Sciatic nerve (tissue), 2 donors: ENCODE measurements at places on chromosomes 5 and 9. TPM values are rescaled to one million over a fixed set of nuclear protein-coding genes. Genes with fewer than 3 reads are reported as not detected.

DNA sequence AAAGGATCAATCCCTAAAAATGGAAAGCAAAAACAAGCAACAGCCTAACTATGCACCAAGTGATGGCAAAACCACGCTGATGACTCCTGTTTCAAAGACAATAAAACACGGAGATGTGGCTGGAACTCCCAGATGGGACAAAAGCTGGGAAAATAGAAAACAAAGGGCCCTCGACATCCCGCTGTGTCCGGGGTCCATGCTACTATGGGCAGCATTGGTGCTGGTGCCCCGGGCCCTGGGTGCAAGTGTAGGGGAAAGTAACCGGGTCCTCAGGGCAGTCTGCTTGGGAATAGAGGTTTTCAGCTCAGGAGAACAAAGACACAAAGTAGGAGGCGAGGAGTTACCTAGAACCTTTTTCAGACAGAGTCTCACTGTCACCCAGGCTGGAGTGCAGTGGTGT lies 46.1 kb downstream of the MRPL36 start:
- no peak for DNase-seq

DNA sequence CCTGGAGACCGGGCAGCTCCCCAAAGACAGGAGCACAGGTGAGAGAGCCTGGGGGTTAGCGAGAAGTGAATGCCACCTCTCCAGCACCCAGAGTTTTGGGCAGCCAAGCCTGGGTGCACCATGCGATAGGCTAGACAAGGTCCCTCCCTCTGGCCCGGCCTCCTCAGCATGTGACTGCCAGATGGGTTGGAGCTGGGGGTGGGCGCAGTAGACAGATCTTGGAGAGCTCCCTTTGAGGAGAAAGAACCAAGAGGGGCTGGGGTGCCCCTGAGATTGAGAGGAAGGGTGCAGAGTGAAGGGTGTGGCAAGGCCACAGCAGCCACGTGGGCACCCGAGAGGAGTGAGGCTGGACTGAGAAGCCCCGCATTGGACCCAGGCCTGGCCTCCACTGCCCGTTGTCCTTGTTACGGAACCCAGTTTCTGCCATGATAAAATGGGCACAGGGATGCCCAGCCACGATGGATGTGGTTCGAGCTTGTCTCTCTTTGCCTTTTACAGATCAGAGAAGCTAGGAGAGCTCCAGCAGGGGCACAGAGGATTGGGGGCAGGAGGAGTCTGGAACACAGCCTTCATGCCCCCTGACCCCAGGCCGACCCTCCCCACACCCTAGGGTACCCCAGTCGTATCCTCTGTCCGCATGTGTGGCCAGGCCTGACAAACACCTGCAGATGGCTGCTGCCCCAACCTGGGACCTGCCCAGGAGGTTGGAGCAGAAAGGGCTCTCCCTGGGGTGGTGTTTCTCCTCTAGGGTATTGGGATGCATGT lies 1.4 kb downstream of the TMEM141 start:
- no peak for DNase-seq

DNA sequence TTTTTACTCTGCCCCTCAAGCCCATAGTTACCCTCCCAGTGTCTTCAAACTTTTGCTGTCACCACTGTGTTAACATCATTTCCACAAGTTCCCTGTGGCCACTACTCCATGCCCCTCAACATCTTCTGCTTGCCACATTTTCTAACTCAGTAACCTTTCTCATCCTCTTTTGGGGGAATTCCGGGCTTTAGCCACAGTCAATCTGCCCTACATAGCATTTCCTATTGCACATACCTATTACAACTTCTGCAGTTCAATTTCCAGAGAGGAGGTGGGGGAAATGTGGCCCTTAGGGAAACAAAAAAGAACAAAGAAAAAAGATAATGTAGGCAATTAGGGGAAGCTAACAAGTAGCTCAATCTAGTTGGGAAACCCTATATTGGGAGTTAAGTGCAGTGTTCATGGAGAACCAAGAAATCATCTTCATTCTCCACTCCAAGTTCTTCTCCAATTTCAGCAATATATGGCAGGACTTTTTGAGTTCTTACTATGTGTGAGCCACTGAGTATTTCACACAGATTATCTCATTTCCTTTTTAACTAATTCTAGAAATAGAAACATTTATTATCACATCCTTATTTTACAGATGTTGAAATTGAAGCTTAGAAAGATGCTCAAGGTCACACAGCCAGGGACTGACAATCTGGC lies 40.2 kb upstream of the LPAR1 start:
- DNase-seq: no peak

- no peak for DNase-seq
Observed at GRCh38 chr5:83924891-83925290, 204.2 kb upstream of the HAPLN1 start.

DNA sequence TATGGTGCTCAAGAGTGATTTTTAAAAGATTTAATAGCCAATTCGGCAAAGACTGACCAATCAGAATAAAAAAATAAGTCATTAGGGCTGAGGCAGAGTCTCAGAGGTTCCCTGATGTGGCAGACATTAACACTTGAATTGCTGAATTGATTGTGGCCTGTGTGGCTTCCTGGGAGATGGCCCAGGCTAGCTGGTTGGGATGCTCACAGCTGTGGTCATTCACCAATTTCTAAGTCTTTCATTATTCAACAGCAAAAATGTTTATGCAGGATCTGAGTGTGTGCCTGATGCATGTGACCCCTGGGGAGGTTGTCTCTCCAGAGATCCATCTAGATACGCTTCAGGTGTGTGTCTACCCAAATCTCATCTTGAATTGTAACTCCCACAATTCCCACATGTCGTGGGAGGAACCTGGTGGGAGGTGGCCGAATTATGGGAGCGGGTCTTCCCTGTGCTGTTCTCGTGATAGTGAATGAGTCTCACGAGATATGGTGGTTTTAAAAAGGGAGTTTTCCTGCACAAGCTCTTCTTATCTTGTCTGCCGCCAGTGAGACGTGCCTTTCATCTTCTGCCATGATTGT lies 632.6 kb upstream of the SEMA6A start:
- DNase-seq: no peak

DNA sequence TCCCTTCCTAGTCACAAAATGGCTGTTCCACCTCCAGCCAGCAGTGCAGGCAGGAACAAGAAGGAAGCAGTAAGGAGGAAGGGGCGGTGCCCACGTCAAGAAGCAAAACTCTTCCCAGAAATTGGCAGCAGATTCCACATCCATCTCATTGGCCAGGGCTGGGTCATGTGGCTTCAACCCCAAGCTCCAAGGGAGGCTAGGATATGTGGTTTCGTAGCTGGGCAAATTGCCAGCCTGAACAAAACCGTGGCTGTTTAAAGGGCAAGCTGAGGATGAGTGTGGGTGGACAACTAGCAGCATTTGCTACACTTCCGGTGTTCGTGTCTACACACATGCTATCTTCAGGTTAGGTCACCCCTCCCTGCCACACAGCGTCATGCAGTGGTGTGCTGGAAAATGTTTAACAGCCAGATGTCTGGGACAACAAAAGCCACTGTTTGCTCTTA lies 92.1 kb upstream of the MAP1B start:
- DNase-seq: peak; percentile 59

Gene ANKRD34B
- total RNA-seq: not detected
